SK-N-DZ (cell line): ENCODE measurements at places on chromosomes 3 and 15.

DNA sequence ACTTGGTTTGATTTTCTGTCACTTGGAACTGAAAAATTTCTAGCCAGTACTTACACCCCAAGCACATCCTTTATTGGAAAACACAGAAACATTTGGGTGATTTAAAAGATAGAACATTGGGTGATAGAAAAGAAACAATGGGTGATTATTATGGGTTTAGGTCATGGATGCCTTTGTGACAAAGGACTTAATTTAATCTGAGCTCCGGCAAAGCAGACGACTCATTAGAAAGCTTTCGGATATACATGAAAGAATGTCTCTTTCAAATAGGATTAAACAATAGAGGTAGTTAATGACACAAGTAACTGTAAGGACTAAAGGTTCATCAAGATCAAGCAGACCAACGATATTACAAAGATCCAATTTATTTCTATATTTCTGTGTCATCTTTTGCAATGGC is 37.3 kb upstream of the CNTN4 start:
- no peak for DNase-seq

- no peak for DNase-seq
These were observed 379.8 kb downstream of the VPS13C start for GRCh38 chr15:61680260-61681037.

- DNase-seq = no peak
These were observed 267 bp upstream of the CFAP92 start for GRCh38 chr3:128994173-128994512.

DNA sequence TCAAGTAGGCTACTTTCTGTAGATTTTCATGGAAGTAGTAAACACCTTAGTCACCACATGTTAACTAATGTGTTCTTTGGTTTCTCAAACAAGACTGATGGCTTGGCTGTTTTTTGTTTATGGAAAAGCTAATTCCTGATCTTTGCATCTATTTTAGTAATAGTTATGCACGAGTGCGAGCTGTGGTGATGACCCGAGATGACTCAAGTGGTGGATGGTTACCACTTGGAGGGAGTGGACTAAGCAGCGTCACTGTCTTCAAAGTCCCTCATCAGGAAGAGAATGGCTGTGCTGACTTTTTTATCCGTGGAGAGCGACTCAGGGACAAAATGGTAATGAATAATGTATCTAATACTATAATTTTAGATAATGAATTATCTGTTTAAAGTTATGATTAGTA is 46.6 kb downstream of the SPRED1 start:
- DNase-seq = no peak

DNA sequence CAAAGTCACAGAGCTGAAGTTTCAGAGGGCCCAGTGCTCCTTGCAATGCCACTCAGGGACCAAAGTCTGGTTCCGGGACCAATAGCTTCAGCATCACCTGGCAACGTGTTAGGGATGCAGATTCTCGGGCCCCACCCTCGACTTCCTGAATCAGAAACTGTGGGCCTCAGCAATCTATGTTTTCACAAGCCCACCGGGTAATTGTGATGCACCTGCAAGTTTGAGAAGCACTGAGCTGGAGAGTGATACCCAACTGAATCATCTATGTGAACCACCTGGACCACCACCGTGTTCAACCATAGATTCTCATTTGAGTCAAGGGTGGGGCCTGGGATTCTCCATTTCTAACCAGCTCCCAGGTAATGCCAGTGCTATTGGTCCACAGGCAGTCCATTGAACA is 55.7 kb downstream of the CORO2B start:
- no peak for DNase-seq
